ENCODE measurements at places on chromosomes 16 and 17. TPM values are rescaled to one million over a fixed set of nuclear protein-coding genes. Genes with fewer than 3 reads are reported as not detected.

- DNase-seq: no peak
Measured at GRCh38 chr16:76461836-76462235, 184.6 kb downstream of the CNTNAP4 start.

DNA sequence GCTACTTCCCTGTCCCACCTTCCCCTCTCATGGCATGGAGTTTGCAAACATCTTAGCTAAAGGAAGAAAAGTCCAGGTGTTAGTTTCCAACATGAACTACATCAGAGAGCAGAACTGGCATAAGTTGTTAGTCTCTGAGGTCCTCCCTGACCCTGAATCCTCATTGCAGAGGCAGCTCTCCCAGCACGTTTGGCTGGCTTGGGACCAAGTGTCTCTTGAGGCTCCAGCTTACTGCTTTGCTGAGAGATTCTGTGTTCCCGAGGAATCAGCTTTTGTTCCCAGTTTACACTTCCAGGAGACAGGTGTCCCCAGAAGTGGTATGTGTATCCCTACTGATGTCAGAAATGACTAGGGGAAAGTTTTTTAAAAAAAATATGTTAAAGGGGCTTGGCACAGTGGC is 14.7 kb downstream of the DNAH9 start:
- no peak for DNase-seq

DNA sequence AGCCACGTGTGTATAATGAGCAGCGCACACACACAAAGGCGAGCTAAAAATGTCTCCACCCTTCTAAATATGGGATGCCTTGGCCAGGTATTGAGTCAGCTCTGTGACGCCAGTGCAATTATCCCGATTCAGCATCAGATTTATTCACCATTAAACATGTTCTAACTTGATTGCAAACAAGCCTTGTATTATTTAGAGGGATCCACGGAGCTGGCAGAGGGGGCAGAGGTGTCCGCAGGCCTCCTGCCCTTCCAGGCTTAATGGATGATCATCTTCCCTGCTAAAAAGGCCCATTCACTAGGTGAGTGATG is 591.7 kb downstream of the MAF start:
- DNase-seq: no peak

LGALS9B gene
- not detected for polyA plus RNA-seq

DNA sequence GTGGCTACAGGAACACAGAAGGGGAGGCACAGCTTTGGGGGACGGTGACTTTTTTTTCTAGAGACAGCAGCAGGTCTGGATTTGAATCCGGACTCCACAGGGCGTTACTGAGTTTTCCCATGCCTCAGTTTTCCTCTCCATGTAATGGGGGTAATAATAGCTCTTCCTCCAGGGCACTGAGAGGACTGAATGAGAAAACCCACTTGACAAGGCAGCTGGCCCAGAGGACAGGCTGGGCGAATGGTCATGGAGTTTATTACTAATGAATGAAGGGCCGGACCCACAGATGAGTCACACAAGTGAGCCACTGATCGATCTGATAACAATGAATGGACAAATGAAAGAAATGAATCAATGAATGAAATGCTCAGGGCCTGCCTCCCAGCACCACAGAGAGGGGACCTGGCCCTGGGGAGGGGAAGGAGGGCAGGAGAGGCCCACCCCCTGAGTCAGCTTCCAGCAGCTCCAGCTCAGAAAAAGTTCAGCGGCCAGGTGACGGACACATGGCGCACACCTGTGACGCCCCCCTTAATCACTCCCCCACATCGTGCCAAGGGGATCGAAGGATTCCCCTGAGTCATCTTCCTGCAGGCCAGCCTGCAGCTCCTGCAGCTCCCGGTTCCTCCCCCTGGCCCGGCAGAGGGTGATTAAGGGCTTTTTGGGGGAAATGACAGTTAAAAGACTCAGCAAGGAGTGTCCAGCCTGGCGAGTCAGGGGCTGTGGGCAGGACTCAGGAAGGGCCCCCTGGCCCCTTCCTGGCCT is 54.3 kb downstream of the SOCS1 start:
- DNase-seq: no peak

Data from left renal cortex interstitium (tissue), 4 donors.